ENCODE measurements at places on chromosomes 13 and 19. TPM values are rescaled to one million over a fixed set of nuclear protein-coding genes. Genes with fewer than 3 reads are reported as not detected.

- DNase-seq: peak; percentile 27
Measured at GRCh38 chr19:48329167-48329891, 4.0 kb downstream of the EMP3 start.

DNA sequence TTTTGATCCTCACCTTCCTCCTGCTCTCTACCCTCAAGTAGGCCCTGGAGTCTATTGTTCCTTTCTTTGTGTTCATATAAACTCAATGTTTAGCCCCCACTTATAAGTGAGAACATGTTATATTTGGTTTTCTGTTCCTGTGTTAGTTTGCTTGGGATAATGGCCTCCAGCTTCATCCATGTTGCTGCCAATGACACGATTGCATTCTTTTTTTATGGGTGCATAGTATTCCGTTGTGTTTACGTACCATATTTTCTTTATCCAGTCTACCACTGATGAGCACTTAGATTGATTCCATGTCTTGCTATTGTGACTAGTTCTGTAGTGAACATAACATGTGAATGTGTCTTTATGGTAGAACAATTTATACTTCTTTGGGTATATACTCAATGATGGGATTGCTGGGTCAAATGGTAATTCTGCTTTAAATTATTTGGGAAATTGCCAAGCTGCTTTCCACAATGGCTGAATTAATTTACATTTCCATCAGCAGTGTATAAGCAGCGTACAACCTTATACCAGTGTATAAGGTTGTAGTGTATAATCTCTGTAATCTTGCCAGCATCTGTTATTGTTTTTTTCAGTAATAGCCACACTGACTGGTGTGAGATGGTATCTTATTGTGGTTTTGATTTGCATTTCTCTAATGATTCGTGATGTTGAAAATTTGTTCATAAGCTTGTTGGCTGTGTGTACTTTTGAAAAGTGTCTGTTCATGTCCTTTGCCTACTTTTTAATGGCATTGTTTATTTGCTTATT, 288.9 kb downstream of the KCNRG start:
- DNase-seq: no peak

GRCh38 chr19:28316464-28316863, 896.5 kb downstream of the UQCRFS1 start:
- no peak for DNase-seq

The KLF1 gene
- not detected for total RNA-seq

DNA sequence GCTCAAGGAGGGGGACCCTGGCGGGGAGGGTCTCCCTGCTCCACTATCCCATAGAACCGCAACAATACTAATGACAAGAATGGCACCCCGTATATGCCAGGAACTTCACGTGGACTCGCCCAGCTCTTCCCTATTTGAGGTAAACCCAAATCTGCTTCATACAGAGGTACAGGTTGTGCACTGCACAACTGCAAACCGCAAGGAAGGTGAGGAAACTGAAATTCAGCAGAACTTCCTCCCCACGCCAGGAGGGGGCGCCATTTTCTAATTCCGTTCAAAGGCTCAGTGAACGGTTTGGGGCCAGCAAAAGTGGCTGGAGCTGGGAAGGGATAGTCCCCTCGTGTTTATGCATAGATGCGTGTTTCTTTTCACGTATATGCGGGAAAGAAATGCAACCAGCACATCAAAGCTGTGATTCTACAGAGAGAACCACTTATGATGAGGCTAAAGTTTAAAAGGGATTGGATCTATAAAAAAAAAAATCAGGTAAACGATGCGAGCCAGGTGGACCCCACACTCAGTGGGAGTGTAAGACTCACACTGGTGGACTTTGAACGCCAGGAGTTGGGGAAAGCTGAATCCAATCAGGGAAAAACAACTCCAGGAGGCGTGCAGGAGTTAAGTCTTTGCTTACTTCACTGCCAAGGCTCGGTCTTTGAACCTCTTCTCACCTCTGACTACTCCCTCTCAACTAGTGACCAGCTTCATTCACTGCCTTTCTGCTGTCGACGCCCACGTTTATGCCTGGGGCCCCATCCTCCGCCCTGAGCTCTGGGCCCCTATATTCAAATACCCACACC, 20.3 kb downstream of the C19orf81 start:
- no peak for DNase-seq

DNA sequence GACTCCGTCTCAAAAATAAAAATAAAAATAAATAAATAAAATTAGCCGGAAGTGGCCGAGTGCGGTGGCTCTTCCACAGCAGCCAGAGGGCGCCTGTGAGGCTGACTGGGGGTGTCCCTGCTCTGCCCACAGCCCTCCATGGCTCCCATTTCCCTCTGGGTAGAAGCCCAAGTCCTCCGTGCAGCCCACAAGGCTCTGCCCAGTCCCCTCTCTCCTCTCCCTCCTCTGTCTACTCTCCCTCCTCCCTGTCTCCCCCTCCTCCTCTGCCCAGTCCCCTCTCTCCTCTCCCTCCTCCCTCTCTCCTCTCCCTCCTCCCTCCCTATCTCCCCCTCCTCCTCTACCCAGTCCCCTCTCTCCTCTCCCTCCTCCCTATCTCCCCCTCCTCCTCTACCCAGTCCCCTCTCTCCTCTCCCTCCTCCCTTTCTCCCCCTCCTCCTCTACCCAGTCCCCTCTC, 20.4 kb downstream of the MISP start:
- DNase-seq: no peak

The CEBPA gene
- total RNA-seq: 2.0 TPM

DNA sequence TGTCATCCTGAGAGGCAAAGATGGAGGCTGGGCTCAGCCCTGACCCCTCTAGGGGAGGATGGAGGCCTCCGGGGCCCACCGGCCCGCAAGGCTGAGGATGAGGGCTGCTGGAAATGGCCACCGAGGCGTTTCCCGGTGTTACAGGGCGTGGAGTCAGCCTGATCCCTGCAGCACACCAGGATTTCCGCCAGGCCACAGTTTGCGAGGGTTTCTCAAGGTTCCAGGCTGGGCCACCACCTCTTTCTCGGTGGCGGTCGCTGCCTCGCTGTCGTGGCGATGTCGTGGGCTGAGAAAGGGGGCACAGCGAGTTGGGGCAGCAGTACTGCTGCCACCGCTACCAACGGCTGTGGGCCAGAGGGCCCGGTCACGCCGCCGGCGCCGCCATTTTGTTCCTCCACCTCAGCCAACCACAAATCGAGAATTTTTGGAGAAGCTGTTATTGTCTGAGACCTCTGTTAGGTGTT, at the start of gene CSNK1A1L:
Gene CSNK1A1L, minus strand, starts transcription at position 414 of the 464 bp plus-strand sequence. Its CDS starts 408 bp downstream, at position 6.
- DNase-seq: no peak

The HSH2D gene
- total RNA-seq: 53.7 TPM

The ZIC2 gene
- 0.51 TPM for total RNA-seq

The FGF21 gene
- not detected for total RNA-seq

DNA sequence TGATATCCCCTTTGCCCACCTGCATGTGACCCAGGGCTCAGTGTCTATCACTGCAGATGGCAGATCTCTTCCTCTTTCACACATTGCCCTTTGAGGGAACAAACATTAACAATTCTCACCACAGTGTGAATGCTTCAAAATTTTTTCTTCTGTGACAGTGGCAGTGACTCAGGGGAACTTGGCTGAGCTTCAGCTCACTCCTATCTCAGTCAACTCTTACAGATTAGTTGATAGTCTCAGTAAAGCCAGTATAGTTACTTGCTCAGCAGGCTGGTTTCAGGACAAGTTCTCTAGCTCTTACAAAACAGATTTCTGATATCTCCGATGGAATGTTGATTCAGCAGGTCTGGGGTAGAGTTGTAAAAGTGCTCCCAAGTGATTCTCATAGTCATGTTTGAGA, 166.9 kb downstream of the DLEU7 start:
- DNase-seq: no peak

The RABAC1 gene
- 90.9 TPM for total RNA-seq

- DNase-seq: no peak
Measured at GRCh38 chr19:41565379-41565720, 10.6 kb upstream of the CEACAM21 start.

DNA sequence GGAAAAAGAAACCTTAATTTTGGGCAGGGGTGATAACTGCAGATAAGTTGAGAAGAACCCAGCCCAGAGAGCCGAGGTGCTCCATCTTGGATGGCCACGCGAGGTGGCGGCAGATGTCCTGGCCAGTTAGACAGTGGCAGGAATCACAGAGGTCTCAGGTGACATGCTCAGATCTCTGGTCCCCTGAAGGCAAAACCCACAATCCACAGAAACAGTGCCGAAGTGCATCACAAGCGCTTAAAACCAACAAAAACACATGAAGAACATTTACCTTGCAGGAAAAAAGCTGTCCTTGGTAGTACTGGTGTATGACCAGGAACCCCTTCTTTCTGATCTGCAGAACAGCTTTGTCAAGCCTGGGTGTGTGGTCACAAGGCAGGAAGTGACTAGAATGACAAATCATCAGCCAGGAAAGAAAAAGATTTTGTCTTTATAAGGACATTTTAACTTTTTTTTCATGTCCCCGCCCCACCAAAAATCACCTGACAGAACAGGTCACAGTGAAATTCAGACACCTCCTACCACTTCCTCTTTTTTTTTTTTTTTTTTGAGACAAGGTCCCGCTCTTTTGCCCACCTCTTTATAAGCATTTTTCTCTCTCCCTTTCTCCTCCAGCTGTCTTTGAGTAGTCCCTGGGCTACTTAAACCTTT, at the start of gene LCP1:
Gene LCP1, minus strand, starts transcription at position 338 of the 651 bp plus-strand sequence. CDS start 22,515 bp downstream, outside the sequence.
- peak; percentile 93 for DNase-seq
